SK-N-MC (cell line): ENCODE measurements at places on chromosomes 11 and 22.

DNA sequence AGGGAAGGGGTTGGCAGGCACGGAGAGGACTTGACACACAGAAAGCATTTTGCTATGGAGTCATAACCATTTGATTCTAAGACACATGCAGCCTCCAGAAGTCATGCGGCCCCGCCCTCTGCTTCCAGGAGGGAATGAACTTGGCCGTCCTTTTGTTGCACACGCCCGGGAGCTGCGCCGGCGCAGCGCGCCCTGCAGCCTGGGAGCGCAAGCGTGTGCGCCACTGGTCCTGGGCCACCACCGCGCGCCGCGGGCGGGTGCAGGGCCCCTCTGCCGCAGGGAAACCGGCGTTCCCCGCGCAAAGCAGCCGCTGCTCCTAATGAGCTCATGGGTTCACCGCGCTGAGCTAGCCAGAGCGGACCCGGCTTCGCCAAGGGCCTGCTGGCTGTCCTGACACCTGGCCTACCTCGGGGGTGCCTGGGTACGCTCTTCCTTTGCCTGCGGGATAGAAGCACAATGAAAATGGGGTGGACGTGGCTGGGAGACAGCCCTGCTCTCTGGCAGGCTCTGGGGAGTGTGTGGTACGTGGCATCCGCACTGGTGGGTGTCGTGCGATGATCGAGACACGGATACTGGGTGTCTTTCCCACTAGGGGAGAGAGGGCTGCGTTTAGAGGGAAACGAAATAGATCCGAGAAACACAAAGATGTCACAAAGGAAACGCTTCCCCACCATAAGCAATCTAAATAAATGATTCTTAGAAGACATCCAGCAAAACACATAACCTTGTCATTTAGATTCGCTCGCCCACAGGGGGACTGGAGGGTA is 669 bp downstream of the MICAL3 start:
- DNase-seq: no peak

DNA sequence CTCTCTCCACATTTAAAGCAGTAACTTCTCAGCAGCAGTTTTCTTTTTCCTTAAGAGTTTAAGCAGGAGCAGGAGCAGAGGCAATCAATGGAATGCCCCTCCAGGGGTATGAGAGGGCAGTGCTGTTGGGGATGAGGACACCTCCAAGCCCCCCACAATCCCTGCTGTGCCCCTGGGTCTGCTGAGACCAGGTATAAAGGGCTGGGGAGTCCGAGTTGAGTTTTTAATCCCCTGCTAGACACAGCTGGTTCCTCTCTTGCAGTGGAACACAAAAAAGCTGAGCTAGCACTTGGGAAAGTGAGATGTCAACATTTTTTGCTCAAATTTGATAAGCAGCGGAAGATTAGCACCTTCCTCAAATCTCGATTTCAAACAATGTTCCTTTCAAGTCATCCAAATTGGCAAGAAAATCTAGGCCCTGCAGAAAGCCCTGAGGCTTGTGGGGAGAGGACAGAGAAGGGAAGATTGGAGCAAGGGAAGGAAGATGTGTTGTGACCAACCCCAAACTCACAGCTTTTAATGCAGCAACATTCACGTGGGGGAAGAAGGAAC is 581.9 kb downstream of the SOX6 start:
- DNase-seq: no peak

- no peak for DNase-seq
Observed at GRCh38 chr11:17793642-17794170, 59.1 kb downstream of the KCNC1 start.

GRCh38 chr11:10592331-10592730 is 23.9 kb upstream of the LYVE1 start:
- DNase-seq: no peak

GRCh38 chr11:67780056-67780455 is 105.6 kb upstream of the ALDH3B2 start:
- DNase-seq: no peak

- no peak for DNase-seq
Observed at GRCh38 chr11:12403122-12403996, 26.0 kb downstream of the PARVA start.

GRCh38 chr22:48603621-48604320 is 1223.9 kb downstream of the BRD1 start:
- no peak for DNase-seq

DNA sequence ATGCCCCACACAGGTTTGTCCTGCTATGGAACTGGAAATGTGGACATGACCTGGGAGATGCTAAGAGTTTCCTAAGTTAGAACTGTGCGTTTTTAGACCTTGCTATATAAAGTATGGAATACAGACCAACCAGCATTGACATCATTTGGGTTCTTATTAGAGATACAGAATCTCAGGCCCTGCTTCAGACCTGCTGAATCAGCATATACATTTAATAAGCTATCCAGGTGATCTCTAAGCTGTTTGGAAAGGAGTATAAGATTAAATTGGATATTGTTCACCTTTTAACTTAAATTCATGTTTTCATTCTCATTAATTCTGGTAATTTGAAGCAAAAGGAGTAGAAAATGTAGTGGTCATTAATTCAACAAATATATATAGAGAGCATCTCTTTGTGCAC is 6.9 kb upstream of the CNTF start:
- no peak for DNase-seq

DNA sequence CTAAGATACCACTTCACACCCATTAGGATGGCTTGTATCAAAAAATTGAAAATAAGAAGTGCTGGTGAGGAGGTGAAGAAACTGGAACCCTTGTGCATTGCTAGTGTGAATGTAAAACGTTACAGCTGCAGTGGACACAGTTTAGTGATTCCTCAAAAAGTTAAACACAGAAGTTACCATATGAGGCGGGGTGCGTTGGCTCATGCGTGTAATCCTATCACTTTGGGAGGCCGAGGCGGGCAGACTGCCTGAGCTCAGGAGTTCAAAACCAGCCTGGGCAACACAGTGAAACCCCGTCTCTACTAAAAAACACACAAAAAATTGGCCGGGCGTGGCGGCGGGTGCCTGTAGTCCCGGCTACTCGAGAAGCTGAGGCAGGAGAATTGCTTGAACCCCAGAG is 43.5 kb downstream of the SGSM3 start:
- no peak for DNase-seq

GRCh38 chr11:13375798-13376197 is 87.2 kb downstream of the BTBD10 start:
- DNase-seq: no peak

- DNase-seq: no peak
Observed at GRCh38 chr22:29218758-29219408, 13.2 kb downstream of the EMID1 start.

- no peak for DNase-seq
Observed at GRCh38 chr11:129636926-129637325, 178.7 kb upstream of the TMEM45B start.

DNA sequence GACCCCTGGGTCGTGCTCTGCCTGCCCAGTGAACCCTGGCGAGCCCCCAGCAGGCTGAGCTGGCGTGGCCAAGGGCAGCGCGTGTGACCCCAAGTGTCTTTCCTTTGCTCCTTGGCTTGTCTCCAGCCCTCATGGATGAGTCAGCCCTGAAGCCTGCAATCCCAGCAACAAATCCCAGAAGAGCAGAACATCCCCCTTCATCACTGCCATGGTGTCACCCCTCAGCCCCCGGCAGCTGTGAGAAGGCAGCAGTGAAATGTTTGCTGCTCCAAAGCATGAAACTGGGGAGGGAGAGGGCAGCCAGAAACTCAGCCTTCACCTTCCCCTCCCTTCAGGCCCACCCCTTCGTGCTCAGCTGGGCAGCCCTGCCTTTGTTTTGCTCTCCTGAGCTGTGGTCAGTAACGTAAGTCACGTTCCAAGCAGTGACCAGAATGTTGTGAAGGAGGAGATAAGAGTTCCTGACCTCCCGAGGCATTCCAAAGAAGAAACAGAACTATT is 29.8 kb downstream of the ADAMTS15 start:
- no peak for DNase-seq

GRCh38 chr22:21443735-21444421 is 23.3 kb upstream of the TMEM191C start:
- no peak for DNase-seq

- no peak for DNase-seq
Observed at GRCh38 chr11:113574586-113574985, 99.4 kb upstream of the DRD2 start.

- DNase-seq: no peak
Observed at GRCh38 chr11:125192183-125192582, 27.6 kb downstream of the PKNOX2 start.

DNA sequence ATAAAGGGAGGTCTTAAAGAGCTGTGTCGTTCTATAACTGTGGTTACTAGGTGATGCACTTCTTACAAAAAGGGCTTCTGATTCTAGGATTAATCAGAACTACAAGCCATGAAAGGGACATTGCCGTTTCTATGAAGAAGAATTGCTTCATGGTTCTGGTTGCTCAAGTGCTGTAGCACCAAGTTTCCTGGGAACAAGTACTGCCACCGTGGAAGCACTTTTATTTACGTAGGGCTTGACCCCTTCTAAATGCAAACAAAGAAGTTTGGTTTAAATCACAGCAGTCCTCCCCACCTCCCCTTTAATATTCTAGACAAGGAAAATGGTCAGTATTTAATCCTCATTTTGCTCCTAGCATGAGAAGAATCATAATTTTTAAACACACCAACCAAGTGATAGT is 9.8 kb downstream of the YAP1 start:
- DNase-seq: no peak

- no peak for DNase-seq
Observed at GRCh38 chr11:47514825-47515647, 37.9 kb downstream of the CELF1 start.

DNA sequence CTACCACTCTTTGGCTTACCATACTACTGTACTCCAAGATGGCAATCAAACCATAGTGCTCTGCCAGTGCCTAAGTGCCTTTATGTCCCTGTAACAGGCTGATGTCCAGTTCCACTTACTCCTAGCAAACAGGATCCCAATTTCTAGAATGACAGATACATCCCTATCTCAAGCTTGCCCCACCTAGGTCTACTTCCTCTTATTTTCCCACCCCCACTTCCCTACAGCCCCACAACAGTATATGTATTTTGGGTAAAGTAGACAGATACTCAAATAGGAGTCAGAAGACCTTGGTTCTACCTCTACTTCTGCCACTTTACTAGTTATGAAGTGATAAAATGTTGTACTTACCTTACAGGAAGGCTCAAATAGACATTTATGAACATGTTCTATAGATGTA is 24.1 kb downstream of the SIK3 start:
- no peak for DNase-seq

DNA sequence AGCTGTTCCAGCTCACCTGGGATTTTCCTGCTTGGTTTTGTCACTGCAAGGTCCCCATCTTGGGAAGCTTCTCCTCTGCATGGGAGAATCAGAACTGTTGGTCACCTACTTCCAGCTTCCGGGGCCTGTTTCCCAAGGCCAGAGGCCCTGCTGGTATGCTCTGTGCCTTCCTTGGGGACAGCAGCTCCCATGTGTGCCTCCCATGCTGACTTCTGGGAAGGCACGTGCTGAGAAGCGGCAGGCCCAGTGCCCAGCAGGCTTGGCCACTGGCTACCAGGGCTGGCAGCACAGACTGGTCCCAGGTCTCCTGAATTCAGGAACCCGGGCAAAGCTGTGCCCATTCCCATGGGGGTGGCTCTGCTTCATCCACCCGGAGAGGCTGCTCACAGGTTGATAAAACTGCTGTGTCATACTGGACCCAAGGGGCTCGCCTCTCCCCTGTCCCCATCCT is 33.8 kb downstream of the MYEOV start:
- DNase-seq: no peak

DNA sequence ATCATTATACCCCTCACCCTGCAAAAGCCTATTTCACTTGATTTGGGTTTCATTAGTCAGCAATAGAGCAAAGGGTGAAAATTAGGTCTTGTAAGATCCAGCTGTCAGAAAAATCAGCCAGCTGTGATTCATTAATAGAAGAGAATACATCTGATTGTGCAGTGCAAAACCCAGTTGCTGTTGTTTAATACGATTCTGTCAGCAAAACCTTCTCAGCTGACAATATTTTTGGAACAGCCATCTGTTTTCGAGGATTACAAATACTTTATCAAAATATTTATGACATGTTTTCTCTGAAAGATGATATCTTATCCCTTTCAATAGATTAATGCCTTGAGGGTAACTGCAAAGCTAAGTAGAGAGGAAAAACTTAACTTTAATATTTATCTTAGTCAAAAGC is 1354.0 kb upstream of the RAG2 start:
- DNase-seq: peak; percentile 32

DNA sequence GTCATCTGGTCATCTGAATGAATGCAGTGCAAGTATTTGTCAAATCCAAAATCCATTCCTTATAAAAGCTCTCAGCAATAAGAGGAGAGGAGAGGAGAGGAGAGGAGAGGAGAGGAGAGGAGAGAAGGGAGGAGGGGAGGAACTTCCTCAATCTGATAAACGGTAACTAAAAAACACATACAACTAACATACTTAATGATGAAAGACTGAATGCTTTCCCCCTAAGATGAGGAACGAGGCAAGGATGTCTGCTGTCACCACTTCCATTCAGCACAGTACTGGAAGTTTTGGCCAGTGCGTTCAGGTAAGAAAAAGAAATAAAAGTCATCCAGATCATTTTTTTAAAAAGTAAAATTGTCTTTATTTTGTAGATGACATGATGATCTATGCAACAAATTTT is 80.4 kb downstream of the CD82 start:
- no peak for DNase-seq

DNA sequence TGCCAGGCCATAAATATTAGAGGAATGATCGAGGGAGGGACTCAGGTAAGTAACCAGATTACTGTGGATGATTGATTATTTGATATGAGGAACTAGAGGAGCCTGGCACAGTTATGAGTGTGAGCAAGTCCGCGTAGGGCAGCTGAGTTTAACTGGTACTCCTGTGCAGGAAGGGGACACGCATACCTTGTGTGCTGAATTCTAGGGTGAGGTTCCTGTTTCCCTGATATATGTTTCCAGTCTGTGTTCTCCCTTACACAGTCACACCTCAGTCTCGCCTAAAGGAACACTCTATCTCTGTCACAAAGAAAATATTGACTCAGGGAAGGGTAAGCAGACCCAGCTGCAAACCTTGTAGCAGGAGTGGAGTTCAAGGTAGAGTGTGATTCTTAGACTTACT is 17.4 kb downstream of the SGSM3 start:
- no peak for DNase-seq

DNA sequence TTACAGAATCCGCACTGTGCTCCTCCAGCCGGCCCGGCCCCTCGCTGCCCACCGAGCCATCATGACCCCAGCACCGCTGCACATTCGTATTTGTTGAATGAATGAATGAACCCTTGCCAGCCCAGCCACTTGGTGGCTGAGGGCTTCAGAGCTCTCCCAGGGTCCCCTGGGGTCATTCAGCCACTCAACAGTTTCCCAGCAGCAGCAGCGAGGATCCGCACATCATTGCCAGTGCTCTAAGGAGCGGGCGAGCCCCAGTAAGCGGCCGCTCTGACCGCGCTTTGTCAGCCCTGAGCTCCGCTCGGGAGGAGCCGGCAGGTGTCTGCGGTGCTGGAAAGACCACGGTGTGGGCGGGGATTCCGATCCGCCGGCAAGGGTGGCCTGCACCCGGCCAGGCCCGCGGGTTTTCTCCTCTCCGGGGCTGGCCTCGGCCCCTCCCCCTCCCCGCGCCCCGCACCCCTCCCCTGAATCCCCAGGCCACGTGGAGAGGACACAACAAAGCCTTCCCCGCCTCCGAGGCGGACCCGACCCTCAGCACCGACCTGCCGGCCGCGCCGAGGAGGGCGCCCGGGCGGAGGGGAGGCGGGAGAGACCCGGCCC is 563 bp downstream of the BID start:
- no peak for DNase-seq
